ENCODE measurements at places on chromosomes 4 and X.

- DNase-seq = no peak
Observed at GRCh38 chrX:91066104-91066503, 368.5 kb upstream of the PABPC5 start.

DNA sequence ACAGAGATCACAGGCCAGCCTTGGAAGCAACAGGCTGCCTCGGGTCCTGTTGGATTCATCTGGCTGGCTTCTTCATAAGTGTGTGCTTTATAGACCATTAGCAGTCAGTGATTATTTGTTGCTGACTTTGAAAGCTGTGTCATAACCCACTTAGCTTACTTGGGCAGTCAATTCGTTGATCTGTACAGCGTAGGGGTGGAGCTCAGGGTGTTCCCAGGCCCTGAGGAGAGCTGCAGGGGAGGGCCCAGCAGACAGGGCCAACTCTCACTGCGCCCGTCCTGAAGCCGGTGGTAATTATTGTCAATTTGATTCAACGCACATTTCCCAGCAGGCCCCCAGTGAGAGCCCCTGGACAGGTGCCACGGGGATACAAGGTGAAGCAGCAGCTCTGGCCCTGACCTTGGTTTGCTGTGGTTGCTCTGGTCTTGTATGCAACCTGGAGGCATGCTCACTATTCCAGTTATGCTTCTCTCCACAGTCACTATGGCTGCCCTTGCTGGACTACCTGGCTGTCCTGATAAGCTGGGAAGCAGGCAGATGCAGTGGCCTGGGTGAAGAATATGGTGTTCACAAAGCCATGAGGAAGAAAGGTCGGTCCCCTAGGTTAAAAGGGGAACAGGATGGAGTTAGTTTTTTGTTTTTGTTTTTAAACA lies 40.1 kb upstream of the HMGB3 start:
- DNase-seq = no peak

- peak; percentile 12 for DNase-seq
Observed at GRCh38 chr4:126582737-126583136, 1050.0 kb upstream of the INTU start.

- DNase-seq = no peak
Observed at GRCh38 chr4:164428561-164428960, 325.4 kb upstream of the SMIM31 start.

GRCh38 chrX:118520216-118521206 lies 24.9 kb downstream of the DOCK11 start:
- DNase-seq = no peak

GRCh38 chr4:138576684-138577083 lies 334.5 kb upstream of the SLC7A11 start:
- peak; percentile 10 for DNase-seq

- DNase-seq = no peak
Observed at GRCh38 chr4:41185614-41186592, 28.4 kb downstream of the APBB2 start.

GRCh38 chrX:17732138-17732783 lies 5.0 kb upstream of the SCML1 start:
- DNase-seq = no peak

DNA sequence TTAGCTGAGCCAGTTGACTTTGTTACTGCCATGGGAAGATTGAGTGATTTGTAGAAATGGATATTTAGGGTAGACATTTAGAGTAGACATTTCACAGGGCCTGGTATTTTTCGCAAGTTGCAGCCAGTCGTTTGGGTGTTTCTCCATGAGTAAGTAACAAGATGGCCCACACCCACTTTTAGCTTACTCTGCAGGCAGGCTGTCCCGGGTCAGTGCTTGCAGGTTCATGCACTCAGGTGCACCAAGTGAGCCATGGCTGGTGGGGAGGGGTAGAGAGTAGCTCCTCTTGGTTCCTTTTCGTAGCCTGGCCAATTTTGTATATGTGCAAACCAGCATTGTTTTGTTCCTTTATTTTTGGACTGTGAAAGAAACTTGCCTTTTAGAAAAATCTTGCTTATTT lies 145.6 kb downstream of the POLA1 start:
- no peak for DNase-seq

DNA sequence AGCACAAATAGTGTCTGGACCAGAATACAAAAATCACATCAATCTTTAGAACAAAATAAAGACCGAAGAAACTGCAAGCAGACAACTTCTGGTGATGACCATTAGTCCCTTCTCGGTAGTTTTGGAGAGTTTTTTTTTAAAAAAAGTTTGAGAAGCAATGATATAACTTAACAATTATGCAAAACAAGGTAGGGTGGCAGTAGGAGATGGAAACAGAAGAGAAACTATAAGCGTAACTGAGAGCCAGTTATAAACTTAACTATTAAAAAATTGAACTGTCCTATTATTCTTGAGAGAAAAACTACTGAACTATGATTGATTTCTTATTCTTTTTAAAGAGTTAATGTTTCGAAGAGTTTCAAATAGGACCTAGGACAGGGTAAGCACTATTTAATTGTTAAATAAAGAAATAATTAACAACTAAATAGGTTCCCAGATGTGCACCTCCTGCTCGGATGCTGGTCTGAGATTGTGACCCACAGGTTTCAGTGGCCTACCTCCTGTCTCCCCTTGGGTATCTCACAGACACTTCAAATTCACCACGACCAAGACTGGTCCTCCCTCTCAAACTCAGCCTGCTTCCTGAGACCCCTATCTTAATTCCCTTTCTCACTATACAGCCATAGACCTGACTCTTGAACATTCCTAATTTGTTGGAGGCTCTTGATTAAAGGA lies 81.3 kb downstream of the LEF1 start:
- DNase-seq = no peak

- DNase-seq = no peak
Observed at GRCh38 chr4:174023641-174024040, 259.8 kb downstream of the FBXO8 start.

GRCh38 chr4:20493761-20494353 lies 206.4 kb upstream of the PACRGL start:
- DNase-seq = no peak

Data from endothelial cell (in vitro differentiated cells).